HT1080 (cell line): ENCODE measurements at places on chromosomes 5 and 9.

GRCh38 chr5:172482156-172483020 is 28.1 kb upstream of the SH3PXD2B start:
- DNase-seq, result no peak

DNA sequence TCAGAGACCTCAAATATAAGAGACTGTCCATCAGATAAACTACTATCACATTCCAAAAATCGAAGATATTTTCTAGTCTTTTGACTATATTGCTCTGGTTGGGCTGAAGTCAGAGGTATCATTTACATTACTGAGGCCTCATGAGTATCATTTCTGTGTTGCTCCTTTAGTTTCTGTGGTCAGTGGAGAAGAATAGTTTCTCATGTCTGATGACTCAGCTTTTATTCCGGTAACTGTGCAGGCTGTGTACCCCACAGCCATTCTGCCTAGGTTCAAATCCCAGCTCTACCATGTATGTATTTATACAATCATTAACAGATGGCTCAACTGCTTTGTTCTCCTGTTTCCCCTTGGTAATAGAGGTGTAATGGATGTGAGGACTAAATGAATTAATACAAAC is 179.3 kb downstream of the ALDH1A1 start:
- DNase-seq, result peak; percentile 50

DNA sequence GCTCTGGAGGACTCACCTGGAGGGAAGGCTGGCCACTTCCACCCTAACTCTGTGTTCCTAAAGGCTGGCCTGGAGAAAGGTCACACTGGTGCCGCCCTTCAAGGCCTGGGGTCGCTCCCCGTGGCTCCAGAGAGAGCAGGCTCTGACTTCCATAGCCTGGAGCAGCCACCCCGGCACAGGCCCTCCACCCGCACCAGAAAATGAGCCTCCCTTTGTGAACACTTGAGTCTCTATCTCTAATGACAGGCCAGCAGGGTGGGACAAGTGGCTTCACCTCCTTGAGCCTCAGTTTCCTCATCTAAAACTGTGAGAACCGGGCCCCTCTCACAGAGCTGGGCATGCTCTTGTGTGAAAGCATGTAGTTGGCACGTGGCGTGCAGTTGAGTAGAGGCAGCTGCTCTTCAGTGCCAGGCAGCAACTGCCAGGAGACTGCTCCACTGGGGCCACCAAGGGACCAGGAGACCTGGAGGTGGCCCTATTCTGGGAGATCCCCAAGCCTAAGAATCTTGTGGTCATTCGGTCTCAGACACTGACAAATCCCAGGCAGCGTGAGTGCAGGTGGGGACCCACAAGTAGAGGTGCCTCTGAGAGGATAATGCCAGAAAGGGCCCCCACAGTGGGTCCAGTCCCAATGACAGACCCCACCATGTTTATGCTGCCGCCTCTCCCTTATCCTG is 56.7 kb upstream of the GARNL3 start:
- DNase-seq, result no peak

GRCh38 chr5:115857057-115857479 is 15.3 kb downstream of the AP3S1 start:
- no peak for DNase-seq

GRCh38 chr9:124414612-124415011 is 630 bp downstream of the PSMB7 start:
- no peak for DNase-seq

- DNase-seq, result peak; percentile 65
Measured at GRCh38 chr5:76867827-76868693, 18.2 kb downstream of the S100Z start.

GRCh38 chr5:39177631-39177964 is 41.8 kb downstream of the FYB1 start:
- no peak for DNase-seq

DNA sequence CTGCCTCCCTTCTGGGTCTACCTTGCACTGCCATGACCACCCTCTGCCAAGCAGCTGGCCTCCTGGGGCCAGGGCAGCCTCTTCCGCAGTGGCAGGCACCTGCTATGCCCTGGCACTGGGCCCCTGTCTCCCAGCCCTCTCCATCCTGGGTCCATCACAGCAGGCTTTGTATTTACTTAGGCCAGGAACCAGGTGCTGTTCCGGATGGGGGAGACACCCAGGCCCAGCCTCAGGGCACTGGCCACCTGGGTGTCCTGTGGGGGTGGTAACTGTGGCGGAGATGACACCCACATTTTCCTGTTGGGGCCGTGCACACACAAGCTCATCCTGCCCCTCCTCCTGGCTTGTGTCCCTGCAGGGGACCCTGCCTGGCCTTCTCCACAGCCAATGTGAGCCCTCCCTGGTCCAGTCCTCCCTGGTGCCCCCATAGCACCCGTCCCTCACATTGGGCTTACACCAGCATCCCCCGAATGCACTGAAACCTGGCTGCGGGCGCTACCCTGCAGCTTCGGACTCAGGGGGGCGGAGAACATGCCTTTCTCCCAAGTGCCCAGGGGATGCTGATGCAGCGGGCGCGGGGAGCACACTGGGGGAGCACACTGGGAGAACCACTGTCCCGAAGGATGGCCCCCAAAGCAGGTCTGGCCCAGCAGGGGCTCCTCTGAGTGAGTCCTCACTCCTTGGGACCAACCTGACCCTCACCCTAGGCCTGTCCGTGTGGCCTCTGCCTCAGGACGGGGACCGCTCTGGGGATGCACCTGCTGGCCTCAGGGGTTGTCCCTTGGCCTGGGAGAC is 17.9 kb downstream of the FAM163B start:
- DNase-seq, result no peak
